ENCODE measurements at places on chromosomes 7 and 10.

DNA sequence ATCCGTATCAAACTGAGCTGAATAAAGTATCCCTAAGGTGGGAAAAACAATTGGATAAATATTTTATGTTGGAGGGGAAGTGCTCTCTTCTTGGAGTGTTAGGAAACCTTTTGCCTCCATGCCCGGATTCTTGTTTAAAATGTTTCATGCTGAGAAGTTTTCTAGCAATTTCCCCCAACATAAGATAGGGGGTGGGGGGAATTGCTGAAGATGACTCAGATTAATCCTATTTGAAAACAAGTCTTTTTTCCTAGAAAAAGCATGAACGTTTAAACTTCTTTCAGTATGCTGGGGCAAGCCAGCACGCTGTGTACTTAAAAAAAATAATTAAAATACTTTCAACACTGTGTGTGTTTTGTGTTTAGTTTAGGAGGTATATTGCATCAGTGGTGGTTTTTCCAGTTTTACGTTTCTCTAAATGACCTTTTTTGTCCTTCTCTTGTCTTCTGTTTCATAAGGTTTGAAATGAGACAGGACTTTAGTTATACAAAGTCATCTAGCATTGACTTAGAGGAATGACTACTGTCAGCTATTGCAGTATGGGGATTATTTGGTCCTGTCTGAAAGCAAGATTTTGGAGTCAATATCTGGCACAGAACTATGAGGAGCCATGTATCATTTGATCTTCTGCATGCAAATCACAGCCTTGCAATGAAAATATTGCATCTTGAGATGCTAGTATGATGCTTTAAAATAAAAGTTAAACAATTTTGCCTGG is 295.9 kb downstream of the GATA3 start:
- peak; percentile 60 for DNase-seq
- H3K4me1 ChIP-seq: peaks cover 4% of the 10 kb centered on the region
- no peaks in the 10 kb centered on the region for H3K36me3 ChIP-seq
- H3K4me3 ChIP-seq: no peak overlapping the region
- H3K27me3 ChIP-seq: no peaks in the 10 kb centered on the region

- H3K27me3 ChIP-seq: no peaks in the 10 kb centered on the region
- no peak overlapping the region for H3K27ac ChIP-seq
- DNase-seq: no peak
- no peaks in the 10 kb centered on the region for H3K36me3 ChIP-seq
These were observed 24.6 kb upstream of the MRPS33 start for GRCh38 chr7:141039376-141039775.

DNA sequence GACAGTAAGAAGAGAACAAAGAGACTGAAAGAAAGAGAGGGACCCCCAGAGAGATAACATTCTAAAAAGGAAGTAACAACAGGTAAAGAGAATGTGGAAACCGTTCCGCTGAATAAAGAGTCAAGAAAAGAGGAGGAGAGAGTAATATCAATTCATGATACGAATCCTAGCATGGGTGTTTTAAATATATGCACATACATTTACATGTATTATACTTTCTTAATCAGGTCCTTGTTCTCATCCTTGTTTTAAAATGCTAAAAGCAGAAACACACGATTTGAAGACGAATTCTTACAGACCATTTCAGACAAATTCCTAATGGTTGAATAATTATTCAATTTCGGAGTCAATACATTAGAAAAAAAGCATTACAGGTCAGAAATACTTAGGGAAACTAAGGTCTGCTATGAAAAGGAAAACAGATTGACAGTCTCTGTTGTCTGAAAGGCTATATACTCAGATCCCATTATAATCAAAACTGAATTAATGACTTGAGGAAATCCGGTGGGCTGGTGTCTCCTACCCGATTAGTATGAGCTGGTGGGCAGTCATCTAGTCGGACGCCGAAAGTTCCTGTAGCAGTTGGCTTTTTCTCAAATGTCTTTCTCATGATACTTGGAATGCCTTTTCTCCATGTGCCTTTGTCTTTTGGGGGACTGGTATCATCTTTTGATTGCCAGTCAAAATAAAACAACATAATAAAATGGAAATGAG is 127.3 kb downstream of the ARHGAP21 start:
- no peak overlapping the region for H3K4me3 ChIP-seq
- DNase-seq: no peak
- H3K27me3 ChIP-seq: no peaks in the 10 kb centered on the region

DNA sequence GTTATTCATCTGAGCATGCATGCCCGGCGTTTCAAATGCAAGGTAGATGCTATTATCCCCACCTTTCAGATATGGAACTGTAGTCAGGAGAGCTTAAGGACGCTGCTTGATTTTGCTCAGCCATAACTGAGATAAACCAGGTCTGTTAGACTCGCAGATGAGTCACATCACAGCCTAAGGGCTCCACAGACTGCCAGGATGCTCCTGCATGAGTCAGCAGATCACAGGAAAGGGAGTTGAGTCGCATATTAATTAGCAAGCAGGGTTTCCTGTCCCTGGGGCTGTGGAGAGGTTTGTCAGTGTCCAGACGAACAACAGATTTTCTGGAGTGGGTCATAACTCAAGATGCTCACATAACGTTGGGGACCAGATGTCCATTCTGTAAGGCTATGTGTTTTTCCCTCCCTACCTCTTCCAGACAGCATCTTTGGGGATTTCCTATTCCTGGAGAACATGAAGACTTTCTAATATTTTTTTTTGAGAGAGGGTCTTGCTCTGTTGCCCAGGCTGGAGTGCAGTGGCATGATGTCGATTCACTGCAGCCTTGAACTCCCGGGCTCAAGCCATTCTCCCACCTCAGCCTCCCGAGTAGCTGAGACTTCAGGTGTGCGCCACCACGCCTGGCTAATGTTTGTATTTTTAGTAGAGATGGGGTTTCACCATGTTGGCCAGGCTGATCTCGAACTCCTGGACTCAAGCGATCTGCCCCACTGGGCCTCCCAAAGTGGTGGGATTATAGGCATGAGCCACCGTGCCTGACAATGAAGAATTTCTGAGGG is 36.7 kb downstream of the PFKFB3 start:
- no peaks in the 10 kb centered on the region for H3K27me3 ChIP-seq
- peak; percentile 97 for DNase-seq
- peak overlapping the region; percentile 78 for H3K27ac ChIP-seq
- peaks cover 20% of the 10 kb centered on the region for H3K36me3 ChIP-seq
- H3K4me3 ChIP-seq: no peak overlapping the region

GRCh38 chr7:108270385-108271015 is 140.3 kb upstream of the LAMB4 start:
- H3K27me3 ChIP-seq: no peaks in the 10 kb centered on the region
- H3K4me1 ChIP-seq: no peaks in the 10 kb centered on the region
- no peaks in the 10 kb centered on the region for H3K36me3 ChIP-seq
- H3K4me3 ChIP-seq: no peak overlapping the region
- no peak for DNase-seq
- no peak overlapping the region for H3K27ac ChIP-seq

DNA sequence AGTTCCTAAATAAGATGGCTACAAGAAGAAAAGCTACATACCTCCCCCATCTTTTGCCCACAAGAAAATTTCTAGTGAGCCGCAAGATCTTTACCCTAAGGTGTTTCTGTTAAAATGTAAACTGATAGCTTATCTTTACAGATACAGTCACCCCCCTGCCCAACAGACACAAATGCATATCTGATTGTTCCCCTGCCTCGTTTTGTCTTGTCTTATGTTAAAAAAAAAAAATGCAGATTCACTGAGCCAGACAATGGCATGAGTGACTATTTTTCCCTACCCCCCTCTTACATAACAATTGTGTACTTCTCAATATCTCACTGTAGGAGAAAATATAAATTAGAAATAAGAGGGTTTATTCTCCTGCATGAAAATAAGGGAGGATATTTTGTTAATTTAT is 8.5 kb downstream of the ZNF138 start:
- H3K36me3 ChIP-seq: peaks cover 15% of the 10 kb centered on the region
- H3K4me3 ChIP-seq: no peak overlapping the region
- H3K4me1 ChIP-seq: no peaks in the 10 kb centered on the region
- no peaks in the 10 kb centered on the region for H3K27me3 ChIP-seq
- no peak for DNase-seq
- peak overlapping the region; percentile 79 for H3K27ac ChIP-seq

GRCh38 chr10:115829521-115830205 is 443.3 kb downstream of the GFRA1 start:
- no peak overlapping the region for H3K4me3 ChIP-seq
- DNase-seq: no peak
- no peaks in the 10 kb centered on the region for H3K36me3 ChIP-seq
- H3K4me1 ChIP-seq: no peaks in the 10 kb centered on the region

DNA sequence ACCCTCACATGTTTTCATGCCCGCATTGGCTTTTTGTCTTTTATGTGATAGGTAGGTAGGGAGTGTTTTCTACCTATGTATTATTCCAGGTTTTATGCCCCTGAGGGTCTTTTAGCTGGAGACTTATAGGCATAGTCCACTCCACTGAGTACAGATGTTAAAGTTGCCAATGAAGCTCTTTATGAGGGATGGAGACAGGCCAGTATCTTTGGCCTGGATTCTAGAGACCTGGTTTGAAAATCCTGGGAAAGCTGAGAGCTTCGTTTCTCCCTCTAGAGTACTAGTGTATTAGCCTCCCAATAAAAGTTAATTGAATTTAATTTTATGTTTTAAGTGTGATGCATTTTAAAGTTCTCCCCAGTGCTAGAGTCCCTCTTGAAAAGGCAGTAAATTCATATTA is 854.1 kb downstream of the LRMDA start:
- H3K36me3 ChIP-seq: no peaks in the 10 kb centered on the region
- no peaks in the 10 kb centered on the region for H3K27me3 ChIP-seq
- H3K4me3 ChIP-seq: no peak overlapping the region
- no peak overlapping the region for H3K27ac ChIP-seq

- H3K36me3 ChIP-seq: peaks cover 18% of the 10 kb centered on the region
- H3K4me3 ChIP-seq: no peak overlapping the region
- H3K27ac ChIP-seq: peak overlapping the region; percentile 46
- peaks cover 5% of the 10 kb centered on the region for H3K4me1 ChIP-seq
These were observed 64.8 kb downstream of the CALD1 start for GRCh38 chr7:134844200-134844599.

- H3K36me3 ChIP-seq: no peaks in the 10 kb centered on the region
- no peaks in the 10 kb centered on the region for H3K4me1 ChIP-seq
- peak; percentile 14 for DNase-seq
- no peak overlapping the region for H3K27ac ChIP-seq
These were observed 305.7 kb downstream of the ELMO1 start for GRCh38 chr7:37142958-37143357.

GRCh38 chr10:48363617-48364355 is 57.3 kb downstream of the MAPK8 start:
- no peak overlapping the region for H3K27ac ChIP-seq
- no peaks in the 10 kb centered on the region for H3K4me1 ChIP-seq
- H3K27me3 ChIP-seq: no peaks in the 10 kb centered on the region
- no peaks in the 10 kb centered on the region for H3K36me3 ChIP-seq

DNA sequence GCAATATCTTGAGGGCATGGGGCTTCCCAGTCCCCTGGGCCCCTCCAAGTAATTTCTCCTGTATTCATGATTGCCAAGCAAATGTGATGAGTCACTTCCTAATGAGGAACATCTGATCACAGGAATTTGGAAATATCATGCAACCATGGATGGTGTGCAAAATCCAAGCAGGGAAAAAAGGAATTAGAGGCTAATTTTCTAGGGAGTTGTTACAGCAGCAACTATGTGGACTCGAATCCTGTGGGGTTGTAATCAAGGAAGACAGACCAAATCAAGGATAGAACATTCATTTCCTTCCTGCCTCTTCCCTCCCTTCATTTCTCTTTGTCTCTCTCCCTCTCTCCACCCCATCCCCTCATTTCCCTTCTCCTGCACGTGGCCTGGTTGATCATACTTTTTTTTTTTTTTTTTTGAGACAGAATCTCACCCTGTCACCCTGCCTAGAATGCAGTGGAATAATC is 23.9 kb upstream of the AGFG2 start:
- no peak overlapping the region for H3K4me3 ChIP-seq
- H3K36me3 ChIP-seq: no peaks in the 10 kb centered on the region
- H3K27ac ChIP-seq: no peak overlapping the region
- no peaks in the 10 kb centered on the region for H3K27me3 ChIP-seq
- DNase-seq: no peak

- no peaks in the 10 kb centered on the region for H3K36me3 ChIP-seq
- H3K27me3 ChIP-seq: no peaks in the 10 kb centered on the region
- H3K27ac ChIP-seq: no peak overlapping the region
- H3K4me3 ChIP-seq: no peak overlapping the region
These were observed 391.4 kb upstream of the AKR1E2 start for GRCh38 chr10:4434516-4435071.

- H3K4me3 ChIP-seq: no peak overlapping the region
- no peaks in the 10 kb centered on the region for H3K27me3 ChIP-seq
- H3K4me1 ChIP-seq: no peaks in the 10 kb centered on the region
- no peak overlapping the region for H3K27ac ChIP-seq
These were observed 95.4 kb downstream of the MGMT start for GRCh38 chr10:129562487-129562886.

GRCh38 chr10:112946649-112947048 is 3.4 kb upstream of the TCF7L2 start:
- no peak for DNase-seq
- H3K36me3 ChIP-seq: no peaks in the 10 kb centered on the region
- H3K27me3 ChIP-seq: no peaks in the 10 kb centered on the region
